MV-4-11 (cell line): ENCODE measurements at places on chromosomes 5 and 9.

- DNase-seq = no peak
These were observed 29.1 kb downstream of the LMX1B start for GRCh38 chr9:126642839-126643238.

- DNase-seq = no peak
These were observed 271.0 kb downstream of the FSTL4 start for GRCh38 chr5:133341296-133341695.

DNA sequence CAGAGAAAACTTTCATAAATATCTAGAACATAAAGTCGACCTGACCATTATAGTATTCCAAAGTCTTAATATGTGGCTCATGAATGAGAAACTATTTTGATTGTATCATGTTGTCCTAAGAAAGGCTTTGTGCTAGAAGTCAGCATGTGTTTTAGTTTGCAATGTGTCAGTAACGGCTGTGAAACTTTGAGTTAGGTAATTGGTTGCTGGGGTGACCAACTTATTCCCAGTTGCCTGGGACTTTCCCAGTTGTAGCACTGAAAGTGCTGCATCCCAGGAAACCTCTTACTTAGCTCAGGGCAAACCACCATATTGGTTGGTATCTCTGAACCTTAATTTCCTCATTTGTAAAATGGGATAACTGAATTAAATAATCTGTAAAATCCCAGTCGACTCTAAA, 114.6 kb upstream of the SLC12A2 start:
- DNase-seq = no peak

- DNase-seq = no peak
These were observed 166.8 kb downstream of the MUSK start for GRCh38 chr9:110835404-110835803.

GRCh38 chr5:33330992-33331391, 109.8 kb upstream of the TARS1 start:
- DNase-seq = no peak

DNA sequence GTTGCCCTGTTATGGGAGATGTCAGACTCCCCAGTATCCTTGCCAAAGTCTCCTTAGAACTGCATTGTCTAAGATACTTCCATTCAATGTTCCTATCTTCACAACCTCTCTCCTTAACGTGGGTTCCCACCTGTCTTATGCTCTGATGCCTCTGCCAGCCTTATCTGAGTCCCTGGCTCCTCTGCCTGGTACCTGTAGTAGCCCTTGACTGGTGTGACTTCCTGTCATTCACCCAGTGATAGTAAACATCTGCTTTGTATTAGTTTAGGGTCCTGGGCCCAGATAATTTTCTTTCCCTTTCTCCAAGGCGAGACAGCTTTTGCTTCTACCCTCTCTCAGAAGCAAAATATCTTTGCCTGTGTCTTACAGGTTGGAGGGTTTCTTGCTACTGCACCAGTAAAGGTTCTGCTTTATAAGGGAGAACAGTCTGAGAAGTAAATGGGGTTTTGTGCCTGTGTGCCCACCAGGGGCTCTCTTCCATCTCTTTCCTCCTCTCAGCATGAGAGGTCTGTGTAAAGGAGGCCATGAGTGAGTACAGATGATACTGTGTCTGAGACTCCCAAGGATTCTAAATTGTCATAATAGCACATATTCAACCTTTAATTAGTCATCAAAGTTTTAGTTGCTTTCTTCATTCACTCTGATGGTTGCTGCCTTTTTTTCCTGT, 220.8 kb downstream of the PRR16 start:
- DNase-seq = no peak
